ENCODE measurements at places on chromosomes 6 and 20.

DNA sequence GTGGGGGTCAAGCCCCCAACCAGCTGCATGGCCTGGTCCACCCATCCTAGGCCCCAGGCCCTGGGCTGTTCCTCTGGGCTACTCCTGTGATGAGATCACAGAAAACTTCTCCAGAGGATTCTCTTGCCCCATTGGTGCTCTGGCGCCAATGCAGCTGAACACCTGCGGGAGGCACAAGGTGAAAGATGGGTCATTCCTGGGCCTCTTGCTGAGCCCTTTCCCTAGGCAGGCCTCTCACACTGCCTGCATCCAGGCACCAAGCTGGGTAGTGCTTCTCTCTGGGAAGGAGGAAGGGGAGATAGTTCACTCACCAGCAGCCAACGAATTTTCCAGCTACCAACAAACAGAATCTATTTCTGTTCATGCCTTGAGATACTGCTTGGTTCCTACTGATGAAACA is 142.1 kb downstream of the PXDC1 start:
- DNase-seq, result no peak

- no peak for DNase-seq
Observed at GRCh38 chr6:23003671-23004467, 434.5 kb downstream of the HDGFL1 start.

GRCh38 chr6:15914553-15914952 is 214.3 kb upstream of the MYLIP start:
- no peak for DNase-seq

GRCh38 chr6:21101694-21102093 is 491.9 kb upstream of the SOX4 start:
- DNase-seq, result no peak

DNA sequence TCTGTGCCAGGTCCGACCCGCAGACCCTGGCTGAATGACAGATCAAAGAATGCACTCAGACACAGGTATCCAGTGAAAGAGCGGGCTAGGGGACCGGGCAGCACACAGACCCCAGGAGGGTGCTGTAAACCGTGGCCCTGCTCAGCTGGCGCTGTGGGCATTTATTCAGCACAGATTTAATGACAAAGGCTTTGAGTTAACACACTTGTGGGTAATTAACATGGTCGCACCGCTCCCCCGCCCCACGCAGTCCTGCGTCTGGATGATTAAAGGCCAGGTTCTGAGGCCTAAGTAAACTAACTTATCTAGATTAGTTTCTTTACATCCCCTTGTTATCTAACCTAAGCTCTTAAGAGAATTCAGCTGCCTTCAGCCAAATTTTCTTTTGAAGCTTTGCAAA is 3.5 kb downstream of the MAK start:
- no peak for DNase-seq

GRCh38 chr6:4941782-4942672 is 61.8 kb downstream of the RPP40 start:
- DNase-seq, result no peak

DNA sequence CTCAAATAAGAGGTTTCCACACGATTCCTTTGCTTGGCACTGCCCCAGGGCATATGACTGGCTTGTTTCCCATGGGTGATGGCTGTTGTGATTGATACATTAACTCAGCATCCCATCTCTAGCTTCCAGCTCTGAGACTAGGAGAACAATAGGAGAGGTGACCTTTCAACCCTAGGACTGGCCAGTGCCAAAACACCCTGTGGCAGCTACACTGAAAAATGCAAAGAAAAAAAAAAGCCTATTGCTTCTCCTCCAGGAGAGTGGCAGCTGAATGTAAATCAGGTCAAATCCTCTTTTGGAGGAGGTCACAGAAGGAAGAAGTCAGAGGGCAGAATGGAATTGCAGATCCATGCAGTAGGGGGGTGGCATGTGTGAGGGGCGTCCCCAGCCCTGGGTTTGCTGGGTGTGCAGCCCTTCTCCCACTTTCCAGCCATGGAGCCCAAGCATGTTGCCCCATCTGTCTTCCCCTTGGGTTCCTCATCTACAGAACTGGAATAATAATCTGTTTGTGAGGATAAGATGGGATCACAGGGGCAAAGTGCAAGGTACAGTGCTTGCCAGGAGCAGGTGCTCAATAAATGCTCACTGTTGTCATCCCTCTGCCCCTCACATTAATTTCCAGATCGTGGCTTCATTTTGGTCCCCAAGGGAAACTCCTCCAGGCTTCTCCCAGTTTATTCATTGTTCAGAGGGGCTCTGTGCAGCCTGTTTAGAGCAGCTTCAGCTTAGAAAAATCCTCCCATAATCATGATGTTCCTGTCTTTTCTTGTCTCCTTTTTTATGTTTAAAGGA is 245.0 kb upstream of the RIN2 start:
- no peak for DNase-seq

DNA sequence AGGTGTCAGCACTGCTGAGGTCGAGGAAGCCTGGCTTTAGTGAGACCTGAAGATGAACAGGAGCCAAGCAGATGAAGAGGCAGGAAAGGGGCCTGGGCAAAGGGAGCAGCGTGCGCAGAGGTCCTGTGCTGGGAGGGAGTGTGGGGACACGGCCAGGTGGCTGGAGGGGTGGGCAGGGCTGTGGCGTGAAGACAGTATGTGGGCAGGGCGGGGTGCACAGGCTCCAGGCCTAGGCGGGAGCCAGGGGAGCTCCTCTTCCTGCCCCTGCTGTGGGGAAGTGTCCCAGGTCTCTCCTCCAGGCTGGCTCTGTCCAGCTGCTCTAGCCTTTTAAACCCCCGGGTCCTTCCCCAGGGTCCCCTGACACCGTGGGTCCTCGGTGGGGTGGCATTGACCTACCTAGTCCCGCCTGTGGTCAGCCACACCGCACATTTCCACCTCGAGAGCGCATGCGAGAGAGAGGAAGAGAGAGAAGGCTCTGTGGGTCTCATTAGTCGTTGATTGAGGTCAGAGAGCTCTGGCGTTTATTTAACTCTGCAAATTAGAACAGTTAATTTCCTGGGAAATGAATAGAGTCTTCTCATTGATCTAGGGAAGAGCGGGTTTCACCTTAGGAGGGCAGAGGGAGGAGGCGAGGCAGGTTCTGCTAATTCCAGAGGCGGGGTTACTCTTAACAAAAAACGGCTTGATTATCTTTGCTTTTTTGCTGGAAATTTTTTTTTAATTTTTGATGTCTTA is 68.8 kb downstream of the CDH4 start:
- DNase-seq, result no peak

- no peak for DNase-seq
Observed at GRCh38 chr6:46781478-46782378, 11.5 kb upstream of the MEP1A start.

GRCh38 chr6:43883847-43884651 is 114.0 kb downstream of the VEGFA start:
- DNase-seq, result peak; percentile 58

DNA sequence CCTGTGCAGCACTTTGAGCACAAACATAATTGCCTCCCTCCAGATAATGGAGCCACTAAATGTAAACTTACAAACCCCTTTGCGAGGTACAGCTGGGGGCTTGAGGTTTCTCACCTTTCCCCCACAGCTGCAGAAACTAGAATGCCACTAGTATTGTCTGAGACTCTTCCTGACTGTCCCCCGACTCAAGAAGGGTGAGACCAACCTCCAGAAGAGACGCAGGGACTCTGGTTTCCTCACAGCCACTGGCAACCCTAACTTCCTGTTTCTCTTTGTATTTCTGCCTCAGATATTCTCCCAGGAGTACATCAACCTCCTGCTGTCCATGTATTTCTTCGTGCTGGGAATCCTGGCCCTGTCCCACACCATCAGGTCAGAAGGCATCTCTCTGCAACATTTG is 23.6 kb downstream of the HM13 start:
- no peak for DNase-seq

DNA sequence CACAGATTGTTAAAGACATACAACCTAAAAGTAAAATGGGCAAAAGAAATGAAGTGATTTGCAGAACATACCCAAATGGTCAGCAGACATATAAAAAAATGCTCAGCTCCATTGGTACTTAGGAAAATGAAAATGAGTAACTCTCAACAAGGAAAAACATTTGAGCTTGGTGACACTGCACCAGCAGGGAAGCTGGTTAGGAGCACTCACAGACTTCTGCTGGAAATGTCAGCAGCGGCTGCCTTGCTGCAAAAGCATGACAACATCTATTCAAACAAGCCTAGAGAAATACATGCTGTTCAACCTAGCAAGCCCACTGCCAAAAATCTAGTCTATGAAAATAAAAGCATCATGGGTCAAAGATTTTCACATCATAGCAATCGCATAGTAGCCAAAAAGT is 99.0 kb upstream of the FOXQ1 start:
- DNase-seq, result no peak

DNA sequence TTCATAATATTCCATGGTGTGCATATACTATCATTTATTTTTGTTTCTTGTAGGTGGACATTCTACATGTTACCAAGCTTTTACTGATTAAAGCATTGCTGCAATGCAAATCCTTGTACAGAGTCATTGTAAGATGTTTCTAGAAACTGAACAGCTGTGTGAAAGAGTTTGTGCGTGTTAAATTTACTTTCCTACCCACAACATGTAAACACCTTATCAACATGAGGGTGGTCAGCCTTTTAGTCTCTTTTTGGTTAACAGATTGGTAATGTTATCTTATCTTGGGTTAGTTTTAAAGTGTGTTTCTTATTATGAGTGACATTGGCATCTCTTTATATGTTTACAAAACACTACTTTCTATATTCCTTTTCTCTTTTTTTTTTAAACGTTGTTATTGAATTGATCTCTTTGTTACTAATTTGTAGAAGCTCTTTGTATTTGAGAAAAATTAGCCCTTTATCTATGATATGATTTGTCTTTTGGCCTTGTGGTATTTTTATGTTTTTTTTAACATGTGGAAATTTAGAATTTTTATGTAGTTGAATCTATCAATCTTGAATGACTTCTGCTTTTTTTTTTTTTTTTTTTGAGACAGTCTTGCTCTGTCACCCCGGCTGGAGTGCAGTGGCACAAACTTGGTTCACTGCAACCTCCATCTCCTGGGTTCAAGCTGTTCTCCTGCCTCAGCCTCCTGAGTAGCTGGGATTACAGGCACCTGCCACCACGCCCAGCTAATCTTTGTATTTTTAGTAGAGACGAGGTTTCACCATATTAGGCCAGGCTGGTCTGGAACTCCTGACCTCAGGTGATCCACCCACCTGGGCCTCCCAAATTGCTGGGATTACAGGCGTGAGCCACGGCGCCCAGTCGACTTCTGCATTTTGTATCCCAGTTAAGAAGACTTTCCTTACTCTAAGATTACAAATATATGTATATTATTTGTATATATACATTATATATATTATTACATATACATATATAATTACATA is 112.1 kb downstream of the TCP11 start:
- no peak for DNase-seq

DNA sequence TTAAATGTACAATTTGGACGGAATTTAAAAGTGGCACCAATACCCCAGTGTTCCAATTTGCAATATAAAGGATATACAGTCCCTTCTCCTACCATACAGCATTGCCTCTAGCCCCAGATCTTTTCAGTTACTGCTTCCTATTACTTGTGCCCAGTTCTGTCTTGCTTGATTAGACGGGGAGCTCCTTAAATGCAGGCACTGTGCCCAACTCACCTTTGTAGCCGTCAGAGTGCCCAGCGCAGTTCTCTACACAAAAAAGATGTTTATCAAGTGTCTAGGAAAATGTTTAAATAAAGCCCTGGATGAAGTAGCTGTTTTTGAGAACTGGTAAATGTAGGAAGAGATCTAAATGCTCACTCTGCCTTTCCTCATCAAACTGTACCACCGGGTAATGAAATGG is 7.6 kb downstream of the TAP2 start:
- no peak for DNase-seq

DNA sequence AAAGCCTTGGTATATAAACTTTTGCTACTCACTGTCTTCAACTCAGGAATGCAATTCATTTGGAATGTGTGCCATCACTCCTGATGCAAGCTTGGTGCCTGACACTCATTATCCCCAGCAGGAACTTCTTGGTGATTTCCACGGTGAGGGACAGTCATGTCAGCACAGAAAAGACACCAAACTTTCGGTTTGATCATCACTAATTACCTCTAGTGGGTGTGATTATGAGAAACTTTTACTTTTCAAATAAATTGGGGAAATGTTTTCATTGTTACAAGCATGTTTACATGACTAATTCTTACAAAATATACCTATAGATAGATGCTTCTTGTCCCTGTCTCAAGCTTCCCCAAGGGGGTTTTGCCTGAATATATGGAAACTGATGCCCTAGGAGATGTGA is 40.9 kb downstream of the RPP40 start:
- no peak for DNase-seq

- DNase-seq, result no peak
Observed at GRCh38 chr20:23870461-23870860, 9.1 kb downstream of the CST5 start.

- DNase-seq, result no peak
Observed at GRCh38 chr6:81623106-81623759, 129.2 kb downstream of the TENT5A start.

- DNase-seq, result no peak
Observed at GRCh38 chr6:170164271-170164900, 126.5 kb downstream of the DLL1 start.

- DNase-seq, result no peak
Observed at GRCh38 chr6:112372226-112372806, 25.2 kb downstream of the RFPL4B start.

- DNase-seq, result no peak
Observed at GRCh38 chr6:54059683-54060082, 51.6 kb upstream of the MLIP start.

DNA sequence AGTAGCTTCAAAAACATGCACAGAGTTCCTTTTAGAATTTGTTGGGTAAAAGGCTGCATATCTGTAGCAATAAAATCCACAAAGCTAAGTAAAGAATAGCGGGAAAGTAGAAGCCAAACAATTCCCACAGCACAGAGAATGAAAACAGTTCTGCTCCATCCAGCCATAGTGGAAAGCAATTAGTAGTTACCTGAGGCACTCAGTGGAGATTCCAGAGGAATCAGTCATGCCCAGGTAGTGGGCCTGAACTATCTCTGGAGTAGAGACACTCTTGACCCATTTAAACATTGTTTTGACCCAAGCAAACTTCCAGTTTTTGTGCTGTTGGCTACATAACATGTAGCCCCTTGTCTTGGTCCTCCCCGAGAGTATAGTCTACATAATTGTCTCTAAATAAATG is 559.5 kb upstream of the PTCHD4 start:
- DNase-seq, result no peak

DNA sequence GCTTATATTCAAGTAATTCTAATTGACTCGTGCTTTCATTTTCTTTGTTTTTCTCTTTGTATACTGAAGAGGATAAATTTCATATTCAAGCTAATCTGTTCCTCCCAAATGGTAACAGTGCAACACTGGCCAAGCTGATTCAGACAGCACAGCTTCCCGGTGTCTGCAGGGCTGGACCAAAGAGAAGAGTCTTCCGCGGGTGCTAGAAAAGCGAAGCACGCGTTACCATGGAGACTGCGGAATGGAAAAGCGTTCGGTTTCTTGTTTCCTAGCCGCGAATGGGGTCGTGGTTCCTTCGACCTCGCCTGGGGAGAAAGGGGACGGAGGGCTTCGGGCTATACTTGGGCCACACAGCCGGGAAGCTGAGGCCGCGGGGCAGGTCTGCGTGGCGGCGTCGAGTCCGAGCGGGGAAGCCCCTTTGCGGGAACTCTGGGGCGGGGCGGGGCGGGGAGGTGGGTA is 6.2 kb upstream of the ZNF311 start:
- no peak for DNase-seq

GRCh38 chr6:134308800-134309199 is 9.1 kb downstream of the SGK1 start:
- DNase-seq, result no peak

- peak; percentile 54 for DNase-seq
Observed at GRCh38 chr6:83430611-83431544, at the start of gene ME1. Gene ME1 (minus strand): TSS chr6:83431051. CDS start chr6:83430954, 97 bp downstream.

- DNase-seq, result no peak
Observed at GRCh38 chr20:47070176-47070575, 175.5 kb downstream of the EYA2 start.

Data from GM12891 (cell line).